T-helper 2 cell (primary cell): ENCODE measurements at places on chromosomes 11 and 22.

DNA sequence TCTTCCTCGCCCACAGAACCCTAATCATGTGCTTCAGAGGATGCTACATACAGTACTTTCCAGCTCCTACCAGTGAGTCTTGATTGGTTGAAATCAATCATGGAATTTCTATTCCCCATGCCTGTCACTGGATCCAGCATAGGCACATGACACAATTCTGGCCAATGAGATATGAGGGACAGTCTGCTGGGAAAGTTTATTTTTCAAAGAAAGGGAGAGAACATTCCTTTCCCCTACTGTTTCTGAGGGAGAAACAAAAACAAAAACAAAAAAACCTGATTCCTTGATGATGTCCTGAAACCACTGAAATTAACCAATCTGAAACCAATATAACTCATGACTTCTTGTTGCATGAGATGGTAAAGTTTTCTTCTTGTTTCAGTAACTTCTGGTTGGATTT lies 3.3 kb upstream of the RCN1 start:
- no peak for DNase-seq

GRCh38 chr11:27423125-27423524 lies 49.5 kb downstream of the LGR4 start:
- no peak for DNase-seq

DNA sequence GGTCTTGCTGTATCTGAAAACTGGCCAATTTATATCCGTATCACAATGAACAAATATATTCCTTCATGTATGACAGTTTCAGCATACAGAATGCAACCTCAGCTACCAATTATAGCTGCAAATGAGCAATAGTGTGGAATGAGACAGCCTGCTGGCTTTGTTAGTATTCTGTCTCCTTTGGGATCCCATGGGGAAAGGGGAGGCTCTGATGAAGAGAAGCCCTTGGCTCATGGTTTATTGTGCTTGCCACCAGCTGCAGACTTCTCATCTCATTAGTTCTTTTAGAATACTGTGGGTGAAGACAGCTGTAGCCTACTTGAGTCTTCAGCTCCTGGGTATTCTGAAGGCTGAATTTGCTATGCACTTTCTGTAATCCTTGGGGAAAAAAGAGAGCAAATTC lies 42.4 kb downstream of the PITPNB start:
- DNase-seq = no peak

GRCh38 chr11:22037505-22037904 lies 155.4 kb upstream of the ANO5 start:
- no peak for DNase-seq

DNA sequence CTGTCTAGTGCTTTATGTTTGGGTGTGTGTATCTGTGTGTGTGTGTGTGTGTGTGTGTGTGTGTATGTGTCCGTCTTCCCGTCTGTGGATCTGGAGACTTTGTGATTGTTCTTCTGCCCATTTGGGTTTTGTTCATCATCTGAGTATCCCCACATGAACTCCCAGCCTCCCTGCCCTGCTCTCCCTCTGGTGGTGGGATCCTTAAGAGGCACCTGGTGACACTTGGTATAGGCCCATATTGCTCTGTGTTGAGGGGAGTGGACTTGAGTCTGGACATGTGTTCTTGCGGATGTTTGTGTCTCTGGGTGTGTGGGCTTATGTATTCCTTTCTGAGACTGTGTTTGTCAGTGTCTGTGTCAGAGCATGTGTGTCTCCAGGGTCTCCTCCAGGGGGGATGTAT lies 15.3 kb downstream of the RCOR2 start:
- no peak for DNase-seq

DNA sequence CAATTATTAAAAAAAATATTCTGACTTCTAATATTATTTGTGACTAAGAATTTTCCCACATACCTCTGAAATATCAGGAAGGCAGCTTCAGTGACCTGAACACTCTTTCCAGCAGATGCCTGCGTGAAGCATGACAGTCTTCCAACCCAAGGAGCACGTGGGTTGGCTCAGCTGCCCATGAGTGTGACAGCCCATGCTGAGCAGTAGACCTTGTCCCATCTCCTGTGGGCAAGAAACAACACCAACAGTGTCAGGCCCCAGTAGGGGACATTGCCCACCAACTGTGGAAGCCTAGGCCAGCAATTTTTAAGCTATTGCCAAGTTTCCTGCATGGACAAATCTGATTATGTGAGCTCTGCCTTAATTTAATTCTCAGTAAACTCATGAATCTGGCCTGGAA lies 66.4 kb upstream of the OLFML1 start:
- no peak for DNase-seq

DNA sequence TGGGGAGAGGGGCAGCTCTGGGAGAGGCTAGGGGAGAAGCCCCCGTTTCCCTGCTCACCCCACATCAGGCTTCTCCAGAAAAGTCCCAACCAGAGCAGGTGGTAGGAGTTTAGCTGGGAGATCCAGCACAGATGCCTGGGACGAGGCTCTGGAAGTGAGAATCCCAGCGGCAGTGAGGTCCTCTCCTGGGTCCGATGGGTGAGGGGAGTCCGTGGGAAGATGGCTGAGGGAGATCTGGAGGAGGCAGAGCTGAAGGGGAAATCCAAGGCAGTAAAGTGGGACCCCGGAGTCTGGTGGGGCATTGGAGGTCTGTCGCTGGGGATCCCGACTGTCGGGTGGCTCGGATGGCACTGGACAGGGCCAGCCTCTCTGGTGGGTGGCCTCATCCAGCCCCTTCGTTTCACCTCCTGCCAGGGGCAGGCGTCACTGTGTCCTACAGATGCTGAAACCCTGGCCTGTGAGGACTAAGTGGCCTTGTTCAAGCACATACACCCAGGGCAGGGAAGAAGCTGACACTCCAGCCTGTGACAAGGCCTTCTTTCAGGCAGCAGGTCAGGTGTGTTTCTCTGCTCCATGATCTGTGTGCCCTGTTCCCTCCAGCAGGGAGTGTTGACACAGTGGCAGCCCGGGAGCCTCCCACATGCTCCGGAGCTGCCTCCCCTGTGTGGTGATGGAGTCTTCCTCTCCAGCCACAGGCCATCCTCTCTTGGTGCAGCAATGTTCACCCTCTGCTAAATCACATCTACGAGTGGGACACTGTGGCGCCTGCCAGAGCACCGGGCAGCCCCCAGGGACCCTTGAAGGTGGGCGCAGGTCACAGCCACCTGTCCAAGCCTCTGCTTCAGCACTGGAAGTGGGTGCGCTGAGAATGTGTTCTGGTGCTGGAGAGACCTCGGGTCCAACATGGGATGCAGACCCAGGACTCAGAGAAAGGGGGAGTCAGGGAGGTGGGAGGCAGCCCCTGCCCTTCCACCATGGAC lies 850.8 kb downstream of the BRD1 start:
- DNase-seq = no peak

DNA sequence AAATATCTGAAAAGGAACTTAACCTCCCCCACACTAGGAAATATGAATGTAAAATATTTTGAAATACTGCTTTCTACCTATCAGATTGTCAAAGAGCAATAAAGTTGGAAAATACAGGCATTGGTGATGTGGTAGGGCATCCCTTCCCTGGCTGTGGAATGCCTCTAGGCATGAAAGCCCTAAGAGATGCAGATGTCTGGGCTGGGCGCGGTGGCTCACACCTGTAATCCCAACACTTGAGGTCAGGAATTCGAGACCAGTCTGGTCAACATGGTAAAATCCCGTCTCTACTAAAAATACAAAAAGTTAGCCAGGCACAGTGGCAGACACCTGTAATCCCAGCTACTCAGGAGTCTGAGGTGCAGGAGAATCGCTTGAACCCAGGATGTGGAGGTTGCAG lies 22.0 kb downstream of the ARAP1 start:
- DNase-seq = no peak

DNA sequence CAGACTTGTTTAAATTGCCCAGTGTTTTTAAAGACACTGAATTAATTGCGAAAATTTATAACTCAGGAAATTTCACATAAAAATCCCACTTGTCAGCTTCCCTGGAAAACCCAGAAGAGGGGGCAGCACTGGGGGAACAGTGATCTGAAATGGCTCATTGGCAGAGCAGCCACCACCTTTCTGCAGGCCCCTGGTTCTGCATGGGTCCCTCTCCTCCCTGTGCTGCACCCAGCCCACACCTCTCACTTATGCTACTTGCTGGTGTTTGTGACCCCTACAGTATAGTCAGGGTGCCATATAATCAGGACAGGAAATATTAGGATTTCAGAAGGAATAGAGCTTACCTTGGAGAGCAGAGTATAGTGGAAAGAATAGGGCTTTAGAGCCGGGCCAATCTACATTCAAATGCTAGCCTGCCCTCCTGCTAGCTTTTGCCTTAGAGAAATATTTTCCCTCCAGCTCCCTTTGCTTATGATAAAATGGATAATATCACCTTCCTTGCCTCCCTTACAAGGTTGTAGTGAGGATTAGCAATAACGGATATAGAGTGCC lies 28.5 kb upstream of the C11orf96 start:
- DNase-seq = no peak

DNA sequence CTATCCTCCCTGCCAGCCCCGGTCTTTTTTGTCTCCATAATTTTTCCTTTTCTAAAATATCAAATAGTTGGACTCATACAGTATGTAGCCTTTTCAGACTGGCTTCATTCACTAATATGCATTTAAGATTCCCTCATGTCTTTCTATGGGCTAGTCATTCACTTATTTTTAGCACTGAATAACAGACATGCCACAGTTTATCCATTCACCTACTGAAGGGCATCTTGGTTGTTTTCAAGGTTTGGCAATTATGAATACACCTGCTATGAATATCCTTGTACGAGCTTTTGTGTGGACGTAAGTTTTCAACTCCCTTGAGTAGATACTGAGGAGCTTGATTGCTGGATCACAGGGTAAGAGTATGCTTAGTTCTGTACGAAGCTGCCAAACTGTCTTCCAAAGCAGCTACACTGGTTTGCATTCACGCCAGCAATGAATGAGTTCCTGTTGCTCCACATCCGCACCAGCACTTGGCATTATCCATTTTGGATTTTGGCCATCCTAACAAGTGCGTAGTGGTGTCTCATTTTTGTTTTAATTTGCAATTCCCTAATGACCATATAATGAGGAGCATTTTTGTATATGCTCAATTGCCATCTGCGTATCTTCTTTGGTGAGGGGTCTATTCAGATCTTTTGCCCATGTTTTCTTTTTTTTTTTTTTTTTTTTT lies 21.1 kb downstream of the ALG12 start:
- DNase-seq = no peak

DNA sequence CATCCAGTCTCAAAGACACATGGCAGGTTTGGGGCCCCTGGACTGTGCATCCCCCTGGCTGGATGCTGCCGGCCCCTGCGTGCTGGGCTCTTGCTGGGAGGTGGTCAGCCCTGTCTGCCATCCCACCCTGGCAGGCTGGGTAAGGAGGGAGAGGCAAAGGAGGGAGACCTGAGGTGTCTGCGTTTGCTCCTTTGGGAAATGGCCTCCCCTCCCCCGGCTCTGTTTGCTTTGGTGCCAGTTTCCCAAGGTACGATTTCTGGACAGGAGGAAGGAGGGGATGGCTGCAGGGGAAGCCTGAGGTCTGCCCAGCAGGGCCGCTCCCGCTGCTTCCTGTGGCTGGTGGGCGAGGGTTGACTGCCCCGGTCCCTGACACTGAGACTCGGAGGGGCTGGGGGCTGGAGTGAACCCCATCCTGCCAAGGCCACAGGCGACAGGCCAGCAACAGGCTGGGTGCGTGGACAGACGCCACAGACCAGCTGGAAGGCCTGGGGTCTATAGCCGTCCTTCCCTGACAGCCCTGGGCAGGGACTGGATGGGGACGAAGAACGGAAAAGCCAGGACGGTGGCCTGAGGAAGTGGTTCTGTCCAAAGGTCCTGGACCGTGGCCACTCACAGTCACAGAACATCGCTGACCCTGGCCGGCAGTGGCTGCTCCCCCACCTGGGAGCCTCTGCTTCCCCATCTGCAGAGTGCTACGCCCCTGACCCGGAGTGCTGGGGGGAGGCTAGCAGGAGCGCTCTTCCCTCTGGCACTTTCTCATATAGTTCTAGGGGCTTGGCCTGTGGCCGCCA lies 38.0 kb downstream of the OSBPL5 start:
- no peak for DNase-seq

DNA sequence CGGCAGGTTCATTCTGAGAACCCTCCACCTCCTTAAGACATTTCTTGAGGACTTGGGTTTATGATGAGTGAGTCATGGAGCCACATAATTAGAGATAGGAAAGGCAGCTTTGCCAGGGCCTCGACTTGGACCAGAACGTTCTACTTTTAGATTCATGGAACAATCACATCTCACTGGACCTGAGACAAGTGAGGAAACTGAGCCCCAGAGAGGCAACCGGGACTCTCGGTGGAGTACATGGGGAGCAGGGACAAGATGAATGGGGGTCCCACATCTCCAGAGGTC lies 59.5 kb downstream of the LINC01488 start:
- no peak for DNase-seq

- no peak for DNase-seq
Observed at GRCh38 chr11:76455931-76456330, 11.1 kb downstream of the EMSY start.

DNA sequence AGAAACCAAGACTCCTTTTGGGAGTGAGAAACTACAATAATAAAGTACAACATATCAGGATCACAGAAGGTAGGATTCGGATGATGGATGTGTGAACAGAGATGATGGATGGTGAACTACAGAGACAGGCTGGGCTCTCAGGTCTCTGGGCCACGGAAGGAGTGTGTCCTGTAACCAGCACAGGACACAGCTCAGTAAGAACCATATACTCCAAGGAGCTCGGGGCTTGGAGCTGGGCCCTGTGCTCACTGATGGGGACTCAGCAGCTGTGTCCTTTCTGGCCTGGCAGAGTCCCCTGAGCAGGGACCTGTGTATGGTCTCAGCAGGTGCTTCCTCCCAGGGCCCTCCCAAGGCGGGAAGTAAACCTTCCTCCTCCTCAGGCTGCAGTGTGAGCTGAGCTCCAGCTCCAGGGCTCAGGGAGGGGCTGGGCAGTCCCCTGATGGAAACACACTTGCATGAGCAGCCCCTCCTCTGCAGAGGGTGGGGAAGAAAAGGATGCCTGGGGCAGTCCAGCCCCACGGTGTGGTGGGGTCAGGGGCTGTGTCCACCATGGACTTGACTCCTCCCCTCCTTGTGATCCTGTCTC lies 39.8 kb upstream of the TOP3B start:
- DNase-seq = no peak

DNA sequence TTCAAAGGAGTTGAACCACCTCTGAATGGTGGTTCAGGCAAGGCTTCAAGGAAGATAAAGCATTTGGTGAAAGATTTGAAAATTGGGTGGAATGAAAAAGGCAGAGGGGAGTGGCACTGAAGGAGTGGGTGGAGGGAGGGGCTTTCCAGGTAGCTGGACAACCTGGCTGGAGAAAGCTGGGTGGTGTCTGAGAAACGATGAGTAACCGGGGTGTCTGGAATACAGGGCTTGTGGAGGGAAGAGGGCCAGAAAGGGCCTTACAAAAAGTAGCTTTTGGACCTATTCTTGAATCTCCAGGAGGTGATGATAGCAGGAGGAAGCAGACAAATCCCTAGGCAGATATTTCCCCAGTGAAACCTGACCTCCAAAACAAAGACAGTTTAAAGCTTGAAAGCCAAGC lies 99.3 kb downstream of the RASSF10 start:
- DNase-seq = no peak

- DNase-seq = no peak
Observed at GRCh38 chr11:8368194-8368593, 104.5 kb upstream of the LMO1 start.

DNA sequence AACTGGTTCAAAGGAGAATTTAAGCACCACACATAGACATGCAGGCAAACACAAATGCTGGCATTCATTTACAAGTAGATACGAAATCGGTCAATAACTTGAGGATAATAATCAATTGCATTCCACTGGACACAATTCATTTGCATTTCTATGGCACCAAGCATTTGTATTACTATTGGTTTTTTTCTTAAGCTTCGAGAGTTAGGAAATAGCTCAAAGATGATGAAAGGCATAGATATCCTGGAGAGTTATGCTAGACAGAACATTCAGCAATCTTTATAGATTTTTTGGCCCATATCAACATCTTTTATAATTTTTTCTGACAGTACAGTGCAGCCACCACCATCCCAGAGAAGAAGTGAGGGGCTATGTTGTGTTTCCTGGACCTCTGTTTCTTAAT lies 544.4 kb downstream of the MIAT start:
- DNase-seq = no peak
